Immature natural killer cell (primary cell): ENCODE measurements at places on chromosomes 5 and 9. TPM values are rescaled to one million over a fixed set of nuclear protein-coding genes. Genes with fewer than 3 reads are reported as not detected.

The PCDHGB4 gene
- polyA plus RNA-seq = not detected

The AQP7 gene
- not detected for polyA plus RNA-seq

The SLC2A6 gene
- 4.6 TPM for polyA plus RNA-seq

The PCDHGA3 gene
- polyA plus RNA-seq = not detected

The PGM5 gene
- not detected for polyA plus RNA-seq

The TLR4 gene
- polyA plus RNA-seq = 1.4 TPM
